Fibroblast of lung (primary cell): ENCODE measurements at places on chromosomes 4 and X. TPM values are rescaled to one million over a fixed set of nuclear protein-coding genes. Genes with fewer than 3 reads are reported as not detected.
A peak's percentile ranks its signal among the peaks of the same experiment; 100 is the strongest.

DNA sequence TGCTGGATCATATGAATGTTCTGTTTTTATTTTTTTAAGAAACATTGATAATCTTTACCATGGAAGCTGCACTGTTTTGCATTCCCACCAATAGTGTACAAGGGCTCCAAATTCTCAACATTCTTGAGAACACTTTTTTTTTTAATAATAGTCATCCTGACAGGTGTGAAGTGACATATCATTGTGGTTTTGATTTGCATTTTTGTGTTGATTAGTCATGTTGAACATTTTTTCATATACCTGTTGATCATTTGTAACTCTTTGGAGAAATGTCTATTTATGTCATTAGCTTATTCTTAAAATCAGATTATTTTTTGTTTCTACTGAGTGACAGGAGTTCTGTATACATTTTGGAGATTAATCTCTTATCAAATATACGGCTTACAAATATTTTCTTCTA is 408.5 kb downstream of the GLUD2 start:
- no peak overlapping the region for H3K4me3 ChIP-seq
- no peaks in the 10 kb centered on the region for H3K4me1 ChIP-seq
- no peak for DNase-seq

NOX1 gene
- not detected in 2 replicates for total RNA-seq

DNA sequence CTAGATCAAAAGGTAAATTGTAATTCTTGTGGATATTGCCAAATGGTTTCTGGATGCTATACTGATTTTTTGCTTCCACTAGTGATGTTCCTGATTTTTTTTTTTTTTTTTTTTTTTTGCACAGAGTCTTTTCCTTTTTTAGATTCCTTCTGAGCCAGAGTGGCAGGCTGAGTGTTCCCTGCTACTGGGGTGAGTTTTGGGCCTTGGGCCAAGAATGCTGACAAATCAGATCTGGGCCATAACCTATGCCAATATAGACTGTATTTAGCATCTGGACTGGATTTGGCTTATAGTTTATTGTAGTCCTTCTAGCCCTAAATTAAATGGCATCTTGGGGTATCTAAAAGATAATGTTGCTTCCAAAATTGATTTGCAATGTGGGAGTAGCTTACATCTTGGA is 52.8 kb downstream of the REPS2 start:
- DNase-seq = no peak
- H3K4me1 ChIP-seq = no peaks in the 10 kb centered on the region
- peaks cover 7% of the 10 kb centered on the region for H3K27me3 ChIP-seq
- no peaks in the 10 kb centered on the region for H3K36me3 ChIP-seq

TBC1D19 gene
- 40.6 and 132 TPM in 2 replicates for total RNA-seq

GUCY1A1 gene
- 10.7 and 23.4 TPM in 2 replicates for total RNA-seq

COMMD8 gene
- 23.6 and 29.6 TPM in 2 replicates for total RNA-seq

DNA sequence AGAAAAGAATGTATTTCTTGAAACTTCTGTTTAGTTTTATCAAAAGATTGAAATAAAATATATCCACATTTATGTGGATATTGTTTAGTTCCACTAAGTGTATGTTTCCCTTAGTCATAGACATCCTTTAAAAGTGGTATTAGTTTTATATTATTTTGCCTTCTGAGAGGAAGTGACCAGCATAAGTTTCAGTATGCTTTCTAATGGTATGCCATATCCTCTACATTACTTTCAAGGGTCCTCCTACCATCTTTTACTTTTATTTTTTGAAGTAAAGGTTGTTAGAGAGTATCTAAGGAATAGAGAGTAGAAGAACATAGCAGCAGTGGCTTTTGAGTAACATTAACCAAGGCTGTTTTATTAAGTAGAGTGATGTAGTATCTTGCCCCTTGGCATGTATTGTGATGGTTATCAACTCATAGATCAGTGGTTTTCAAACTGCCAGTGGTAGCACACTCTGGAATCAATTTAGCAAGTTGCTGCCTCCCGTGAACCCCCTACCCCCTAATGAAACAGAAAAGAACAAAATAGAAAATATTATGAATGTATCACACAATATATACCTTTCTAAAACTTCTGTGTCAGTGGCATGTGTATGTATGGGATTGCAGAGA is 44.8 kb downstream of the RBPJ start:
- peaks cover 6% of the 10 kb centered on the region for H3K4me1 ChIP-seq
- no peaks in the 10 kb centered on the region for H3K36me3 ChIP-seq
- no peak overlapping the region for H3K4me3 ChIP-seq
- no peak overlapping the region for H3K27ac ChIP-seq

ABLIM2 gene
- 0.26 and 0.66 TPM in 2 replicates for total RNA-seq

DNA sequence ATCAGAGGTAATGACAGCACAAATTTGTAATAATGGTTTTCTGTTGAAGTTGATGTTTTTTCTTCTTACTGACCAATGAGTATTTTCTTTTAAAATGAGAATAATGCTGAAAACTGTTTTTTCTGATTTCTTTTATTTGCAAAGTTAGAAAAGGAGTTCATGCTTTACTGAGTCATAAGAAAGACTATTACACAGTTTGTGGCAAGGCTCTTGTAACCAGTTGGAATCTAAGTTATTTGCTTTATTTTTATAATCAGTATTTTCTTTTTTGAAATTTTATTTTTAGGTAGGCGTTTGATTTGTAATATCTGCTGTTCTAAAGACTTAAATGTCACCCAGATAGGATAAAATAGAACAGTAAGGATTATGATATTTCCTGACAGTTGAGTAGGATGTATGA is 25.5 kb downstream of the ANAPC4 start:
- peak; percentile 56 for DNase-seq
- H3K4me1 ChIP-seq = no peaks in the 10 kb centered on the region

- H3K27ac ChIP-seq = no peak overlapping the region
- H3K4me3 ChIP-seq = no peak overlapping the region
- no peaks in the 10 kb centered on the region for H3K27me3 ChIP-seq
- DNase-seq = no peak
Measured at GRCh38 chrX:10773318-10773717, 152.9 kb upstream of the MID1 start.

DNA sequence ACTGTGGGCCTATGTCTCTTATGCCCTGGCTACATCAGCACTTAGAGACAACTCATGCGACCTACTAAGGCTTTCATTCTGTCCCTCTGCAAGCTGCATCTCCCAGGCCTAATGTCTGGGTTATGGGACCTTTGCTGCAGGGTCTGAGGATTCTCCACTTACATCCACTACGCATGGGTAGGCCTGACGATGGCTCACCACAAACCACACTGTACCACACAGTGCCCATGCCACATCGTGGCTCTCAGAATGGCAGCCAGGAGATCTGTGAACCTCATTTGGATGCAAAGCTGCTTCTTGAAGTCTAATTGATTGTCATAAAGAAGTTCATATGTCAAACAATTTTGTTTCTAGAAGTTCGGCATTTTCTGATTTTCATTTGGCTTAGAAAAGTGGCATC is 84.6 kb upstream of the BEND4 start:
- no peaks in the 10 kb centered on the region for H3K4me1 ChIP-seq
- no peaks in the 10 kb centered on the region for H3K36me3 ChIP-seq
- no peak for DNase-seq
- H3K27ac ChIP-seq = no peak overlapping the region

UTP14A gene
- total RNA-seq = 15.0 and 17.5 TPM in 2 replicates

DNA sequence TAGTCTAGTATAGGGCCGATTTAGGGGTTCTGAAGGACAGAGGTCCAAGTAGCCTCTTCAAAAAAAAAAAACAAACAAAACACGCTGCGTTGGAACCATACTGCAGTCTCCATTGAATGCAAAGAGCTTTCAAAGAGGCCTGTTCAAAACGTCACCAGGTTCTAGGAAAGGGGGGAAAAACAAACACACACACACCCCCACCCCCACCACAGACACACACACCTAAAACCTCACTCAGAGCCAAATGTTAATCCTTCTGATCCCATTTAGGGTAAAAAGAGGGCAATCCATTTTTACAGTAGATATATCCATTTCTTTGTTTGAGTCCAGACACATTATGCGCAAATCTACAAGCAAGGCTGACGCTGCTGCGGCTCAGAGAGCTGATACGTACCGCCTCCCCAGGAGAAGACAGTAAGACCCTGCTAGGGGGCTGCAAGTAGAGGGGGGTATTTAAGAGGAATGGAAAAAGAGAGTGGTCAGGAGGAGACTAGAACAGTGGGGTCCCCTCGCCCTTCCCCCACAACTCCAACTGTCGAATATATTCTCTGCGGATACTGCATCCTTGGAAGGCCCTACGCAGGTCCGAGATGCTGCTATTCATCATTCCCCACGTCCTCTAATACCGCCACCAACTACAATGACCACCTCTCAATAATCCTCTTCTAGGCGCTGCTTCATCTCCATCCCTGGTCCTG is 1.3 kb downstream of the NKRF start:
- peak overlapping the region; percentile 68 for H3K4me3 ChIP-seq
- no peaks in the 10 kb centered on the region for H3K27me3 ChIP-seq
- H3K27ac ChIP-seq = peak overlapping the region; percentile 38
- no peaks in the 10 kb centered on the region for H3K36me3 ChIP-seq
- no peak for DNase-seq
- H3K4me1 ChIP-seq = no peaks in the 10 kb centered on the region

- H3K36me3 ChIP-seq = no peaks in the 10 kb centered on the region
- no peak overlapping the region for H3K27ac ChIP-seq
- no peaks in the 10 kb centered on the region for H3K27me3 ChIP-seq
- H3K4me3 ChIP-seq = no peak overlapping the region
- no peaks in the 10 kb centered on the region for H3K4me1 ChIP-seq
- no peak for DNase-seq
Measured at GRCh38 chr4:160563552-160564282, 1460.8 kb downstream of the RAPGEF2 start.

CTAG1A gene
- not detected in 2 replicates for total RNA-seq

GRCh38 chrX:13081395-13082205 is 37.2 kb upstream of the FAM9C start:
- H3K4me1 ChIP-seq = peaks cover 2% of the 10 kb centered on the region
- H3K27ac ChIP-seq = no peak overlapping the region
- H3K4me3 ChIP-seq = no peak overlapping the region
- no peaks in the 10 kb centered on the region for H3K36me3 ChIP-seq

GRCh38 chrX:78619834-78620233 is 39.3 kb downstream of the RTL3 start:
- no peaks in the 10 kb centered on the region for H3K27me3 ChIP-seq
- no peaks in the 10 kb centered on the region for H3K36me3 ChIP-seq
- no peak overlapping the region for H3K27ac ChIP-seq
- H3K4me3 ChIP-seq = no peak overlapping the region
- DNase-seq = peak; percentile 58

DNA sequence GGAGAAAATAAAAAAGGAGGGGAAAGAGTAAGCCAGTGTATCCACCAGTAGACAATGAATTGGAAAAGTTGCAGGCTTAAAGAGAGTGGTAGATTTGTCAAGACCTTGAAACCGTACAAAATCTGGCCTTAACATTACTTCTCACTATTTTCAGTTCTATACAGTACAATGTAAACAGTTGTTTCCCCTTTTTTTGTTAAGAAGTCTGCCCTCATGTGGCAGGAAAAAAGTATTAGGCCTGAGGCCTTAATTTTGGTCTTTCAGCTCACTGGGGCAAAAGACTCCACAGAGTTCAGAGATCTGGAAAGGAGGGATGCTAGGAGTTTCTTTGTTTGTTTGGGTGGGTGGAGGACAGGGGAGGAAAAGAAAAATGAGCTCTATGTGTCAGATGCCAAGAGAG is 92.8 kb upstream of the CCDC160 start:
- DNase-seq = no peak
- no peaks in the 10 kb centered on the region for H3K36me3 ChIP-seq
- no peak overlapping the region for H3K4me3 ChIP-seq
- H3K4me1 ChIP-seq = no peaks in the 10 kb centered on the region
- no peaks in the 10 kb centered on the region for H3K27me3 ChIP-seq

ADH1B gene
- total RNA-seq = 364 and 844 TPM in 2 replicates

GRCh38 chr4:142420311-142421095 is 425.6 kb downstream of the INPP4B start:
- DNase-seq = peak; percentile 43
- no peak overlapping the region for H3K27ac ChIP-seq
- H3K4me3 ChIP-seq = no peak overlapping the region
- H3K4me1 ChIP-seq = no peaks in the 10 kb centered on the region
- H3K36me3 ChIP-seq = no peaks in the 10 kb centered on the region

EGFL6 gene
- total RNA-seq = 0.17 and 2.1 TPM in 2 replicates

- no peak for DNase-seq
- H3K36me3 ChIP-seq = no peaks in the 10 kb centered on the region
- no peak overlapping the region for H3K4me3 ChIP-seq
- H3K4me1 ChIP-seq = no peaks in the 10 kb centered on the region
Measured at GRCh38 chr4:111228874-111229273, 606.0 kb upstream of the PITX2 start.

- no peak overlapping the region for H3K4me3 ChIP-seq
- no peaks in the 10 kb centered on the region for H3K36me3 ChIP-seq
- peak; percentile 2 for DNase-seq
- no peak overlapping the region for H3K27ac ChIP-seq
Measured at GRCh38 chrX:102491766-102492165, 20.2 kb upstream of the TCP11X2 start.

DNA sequence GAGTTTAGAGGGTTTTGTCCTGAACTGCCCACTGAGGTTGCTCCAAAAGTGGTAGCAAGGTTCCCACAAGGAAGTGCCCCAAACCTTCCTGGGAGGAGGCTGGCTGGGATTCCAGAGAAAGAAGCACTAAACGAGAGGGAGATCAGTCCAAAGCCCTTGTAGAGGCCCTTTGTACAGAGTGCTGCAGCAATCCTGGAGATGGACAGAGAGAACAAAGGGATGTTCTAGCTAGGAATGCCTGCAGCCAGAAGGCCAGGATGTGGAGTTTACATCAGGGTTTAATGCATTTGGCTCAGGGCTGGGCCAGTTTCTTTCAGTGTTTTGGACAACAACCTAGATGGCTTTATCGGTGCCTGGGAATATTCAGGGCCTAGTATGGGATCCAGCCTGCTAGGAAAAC is 2155.1 kb upstream of the AGA start:
- no peak overlapping the region for H3K27ac ChIP-seq
- no peaks in the 10 kb centered on the region for H3K36me3 ChIP-seq
- H3K4me3 ChIP-seq = no peak overlapping the region
- H3K4me1 ChIP-seq = no peaks in the 10 kb centered on the region
- no peaks in the 10 kb centered on the region for H3K27me3 ChIP-seq

GRCh38 chr4:168751263-168752225 is 254.7 kb downstream of the PALLD start:
- no peak overlapping the region for H3K27ac ChIP-seq
- H3K4me3 ChIP-seq = no peak overlapping the region
- DNase-seq = peak; percentile 78
